ENCODE measurements at places on chromosomes 11 and 22. TPM values are rescaled to one million over a fixed set of nuclear protein-coding genes. Genes with fewer than 3 reads are reported as not detected.
A peak's percentile ranks its signal among the peaks of the same experiment; 100 is the strongest.

Gene CDCA5
- 7.1 TPM for polyA plus RNA-seq

Gene GDPD4
- polyA plus RNA-seq, result 1.5 TPM

Gene ZDHHC8
- polyA plus RNA-seq, result 35.9 TPM

GRCh38 chr11:29432719-29433325, 584.0 kb downstream of the KCNA4 start:
- peak; percentile 13 for DNase-seq

DNA sequence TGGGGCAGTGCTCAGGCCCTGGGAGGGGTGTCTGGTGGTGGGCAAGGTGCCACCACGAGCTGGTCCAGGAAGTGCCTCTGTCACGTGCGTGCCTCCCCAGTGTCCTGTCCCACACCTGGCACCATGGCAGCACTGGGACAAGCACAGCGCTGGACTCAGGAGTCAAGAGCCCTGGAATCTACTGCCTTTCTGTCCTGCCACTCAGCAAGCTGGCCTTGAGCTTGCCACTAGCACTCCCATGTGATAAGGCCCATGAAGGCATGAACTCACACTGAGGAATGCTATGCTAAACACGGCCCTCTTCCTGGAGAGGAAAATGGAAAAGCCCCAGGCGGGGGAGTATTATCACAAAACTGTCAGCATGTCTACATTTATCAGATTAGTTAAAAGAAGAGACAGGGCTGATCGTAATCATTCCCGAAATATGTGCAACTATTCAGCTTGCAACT, 50.7 kb upstream of the SLC35C1 start:
- no peak for DNase-seq

GRCh38 chr11:84381666-84382065, 1095.5 kb upstream of the CCDC90B start:
- DNase-seq, result no peak

GRCh38 chr11:94641167-94641761, 74.1 kb downstream of the PIWIL4 start:
- no peak for DNase-seq

DNA sequence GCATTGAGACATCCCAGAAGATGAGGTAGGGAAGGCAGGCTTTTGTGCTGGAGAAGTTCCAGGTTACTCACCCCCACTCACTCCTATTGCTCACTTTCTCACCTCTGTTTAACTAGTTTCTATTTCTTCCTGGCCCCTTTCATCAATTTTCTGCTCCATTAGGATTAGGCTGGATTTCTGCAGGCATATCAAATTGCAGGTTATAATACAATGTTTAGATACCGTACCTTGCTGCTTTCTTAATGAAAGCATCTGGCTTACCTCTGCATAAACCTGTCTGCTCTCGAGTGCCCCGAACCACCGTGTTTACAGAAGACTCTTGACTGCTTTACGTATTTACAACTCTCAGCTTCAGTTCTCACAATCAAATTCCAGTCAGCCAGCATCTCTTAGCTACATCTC, 173.7 kb downstream of the ADAMTS15 start:
- DNase-seq, result no peak

All from muscle of arm (tissue), 14 donors.